Natural killer cell (primary cell): ENCODE measurements at places on chromosomes 7 and 10. TPM values are rescaled to one million over a fixed set of nuclear protein-coding genes. Genes with fewer than 3 reads are reported as not detected.

DNA sequence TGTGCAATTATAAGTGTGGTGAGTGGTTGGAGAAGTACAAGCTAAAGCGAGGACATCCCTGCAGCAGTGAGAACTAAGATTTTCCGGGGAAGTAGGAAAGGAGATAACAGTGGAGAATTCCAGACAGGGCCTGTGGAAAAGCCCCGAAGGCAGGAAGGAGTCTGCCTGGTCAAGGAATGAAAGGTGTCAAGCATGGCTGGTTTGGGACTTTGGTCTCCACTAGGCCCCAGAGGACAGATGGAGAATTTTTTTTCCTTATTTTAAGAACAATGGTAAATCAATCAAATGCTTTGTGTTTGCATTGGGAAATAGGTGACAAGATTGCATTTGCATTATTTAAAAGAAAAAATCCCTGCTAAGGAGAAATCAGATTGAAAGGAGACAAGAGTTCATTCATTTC, 3.2 kb upstream of the CEP55 start:
- no peaks in the 10 kb centered on the region for H3K27me3 ChIP-seq
- H3K4me1 ChIP-seq: peaks cover 14% of the 10 kb centered on the region
- no peak overlapping the region for H3K4me3 ChIP-seq
- no peaks in the 10 kb centered on the region for H3K36me3 ChIP-seq

GRCh38 chr10:28503114-28503513, 29.8 kb upstream of the WAC start:
- no peaks in the 10 kb centered on the region for H3K36me3 ChIP-seq
- H3K4me3 ChIP-seq: no peak overlapping the region
- no peak overlapping the region for H3K27ac ChIP-seq

DNA sequence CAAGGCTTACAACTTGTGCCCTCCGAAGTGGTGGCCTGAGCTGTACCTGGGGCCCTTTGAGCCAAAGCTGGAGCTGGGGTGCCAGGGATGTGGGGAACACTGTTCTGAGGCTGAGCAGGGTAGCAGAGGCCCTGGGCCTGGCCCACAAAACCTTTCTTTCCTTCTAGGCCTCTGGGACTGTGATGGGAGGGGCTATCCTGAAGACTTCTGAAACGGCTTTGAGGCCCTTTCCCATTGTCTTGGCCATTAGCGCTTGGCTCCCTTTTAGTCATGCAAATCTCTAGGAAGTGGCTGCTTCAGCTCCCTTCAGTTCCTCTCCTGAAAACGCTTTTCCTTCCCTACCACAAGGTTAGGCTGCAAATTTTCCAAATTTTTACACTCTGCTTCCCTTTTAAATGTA, 16.8 kb upstream of the CRYGN start:
- H3K36me3 ChIP-seq: no peaks in the 10 kb centered on the region
- DNase-seq: no peak
- no peak overlapping the region for H3K27ac ChIP-seq
- H3K4me1 ChIP-seq: no peaks in the 10 kb centered on the region

GRCh38 chr7:102272075-102272916, 14.4 kb upstream of the SH2B2 start:
- no peaks in the 10 kb centered on the region for H3K27me3 ChIP-seq
- H3K4me3 ChIP-seq: no peak overlapping the region
- DNase-seq: peak; percentile 75
- H3K27ac ChIP-seq: no peak overlapping the region

DNA sequence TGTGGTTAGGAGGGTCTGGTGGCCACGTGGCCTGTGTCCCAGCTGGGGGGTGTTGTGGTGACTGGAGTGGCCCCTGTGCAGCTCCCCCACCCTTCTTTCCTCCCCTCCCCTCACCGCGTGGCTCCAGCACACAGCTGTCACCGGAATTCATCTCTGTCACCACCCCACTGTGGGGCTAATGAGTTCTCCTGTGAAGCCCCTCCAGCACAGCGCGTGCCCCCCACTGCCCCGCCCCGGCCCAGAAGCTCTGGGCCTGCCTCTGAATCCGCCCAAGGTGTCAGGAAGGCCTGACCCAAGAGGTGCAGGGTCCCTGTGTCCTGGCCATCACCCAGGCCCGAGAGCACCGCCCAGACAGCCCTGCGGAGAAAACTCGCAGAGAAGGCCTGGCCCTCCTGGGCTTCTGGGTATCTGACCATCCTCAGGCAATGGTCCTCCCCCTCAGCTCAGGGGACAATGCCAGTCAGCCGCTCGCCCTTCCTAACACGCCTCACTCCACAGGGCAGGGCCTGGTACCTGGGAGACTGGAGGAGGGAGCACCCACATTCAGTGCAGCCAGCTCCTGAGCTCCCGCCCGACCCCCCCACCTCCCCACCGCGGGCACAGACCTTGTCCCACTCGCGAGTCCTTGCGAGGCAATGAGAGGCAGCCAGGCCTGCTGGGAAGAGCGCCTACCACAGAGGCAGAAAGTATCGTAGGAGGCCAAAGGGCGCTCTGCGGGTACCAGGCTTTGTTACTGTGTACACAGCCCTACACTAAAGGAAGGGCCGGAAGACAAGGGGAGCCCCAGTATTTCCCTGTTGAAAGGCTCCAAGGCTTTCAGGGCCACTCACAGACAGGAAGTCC, 38.2 kb downstream of the GBX1 start:
- H3K4me1 ChIP-seq: no peaks in the 10 kb centered on the region
- H3K27ac ChIP-seq: no peak overlapping the region
- no peaks in the 10 kb centered on the region for H3K27me3 ChIP-seq
- peaks cover 8% of the 10 kb centered on the region for H3K36me3 ChIP-seq
- DNase-seq: no peak
- no peak overlapping the region for H3K4me3 ChIP-seq

The PRPS1L1 gene
- not detected for total RNA-seq

GRCh38 chr7:11430112-11430511, 401.9 kb downstream of the THSD7A start:
- H3K27me3 ChIP-seq: no peaks in the 10 kb centered on the region
- H3K36me3 ChIP-seq: no peaks in the 10 kb centered on the region
- no peak overlapping the region for H3K4me3 ChIP-seq
- H3K27ac ChIP-seq: no peak overlapping the region
- DNase-seq: no peak
- no peaks in the 10 kb centered on the region for H3K4me1 ChIP-seq

DNA sequence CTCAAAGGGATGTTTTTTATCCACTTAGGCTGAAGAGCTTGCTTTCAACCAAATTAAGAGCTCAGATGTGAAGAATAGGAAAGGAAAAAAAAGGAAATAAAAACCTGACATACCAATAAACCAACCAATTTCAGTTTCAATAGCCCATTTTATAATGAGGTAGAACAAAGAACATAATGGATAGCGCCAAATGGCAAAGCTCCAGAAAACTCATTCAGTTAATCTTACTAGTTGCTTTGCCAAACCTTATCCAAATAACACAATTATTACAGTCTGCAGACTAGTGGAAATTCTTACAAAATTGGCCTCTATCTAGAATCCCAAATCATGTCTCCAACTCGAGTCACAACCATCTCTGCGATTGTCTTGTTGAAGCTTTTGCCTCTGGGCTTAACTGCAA, 337.0 kb downstream of the CRPPA start:
- DNase-seq: no peak
- no peak overlapping the region for H3K27ac ChIP-seq
- H3K4me3 ChIP-seq: no peak overlapping the region
- peaks cover 2% of the 10 kb centered on the region for H3K4me1 ChIP-seq

DNA sequence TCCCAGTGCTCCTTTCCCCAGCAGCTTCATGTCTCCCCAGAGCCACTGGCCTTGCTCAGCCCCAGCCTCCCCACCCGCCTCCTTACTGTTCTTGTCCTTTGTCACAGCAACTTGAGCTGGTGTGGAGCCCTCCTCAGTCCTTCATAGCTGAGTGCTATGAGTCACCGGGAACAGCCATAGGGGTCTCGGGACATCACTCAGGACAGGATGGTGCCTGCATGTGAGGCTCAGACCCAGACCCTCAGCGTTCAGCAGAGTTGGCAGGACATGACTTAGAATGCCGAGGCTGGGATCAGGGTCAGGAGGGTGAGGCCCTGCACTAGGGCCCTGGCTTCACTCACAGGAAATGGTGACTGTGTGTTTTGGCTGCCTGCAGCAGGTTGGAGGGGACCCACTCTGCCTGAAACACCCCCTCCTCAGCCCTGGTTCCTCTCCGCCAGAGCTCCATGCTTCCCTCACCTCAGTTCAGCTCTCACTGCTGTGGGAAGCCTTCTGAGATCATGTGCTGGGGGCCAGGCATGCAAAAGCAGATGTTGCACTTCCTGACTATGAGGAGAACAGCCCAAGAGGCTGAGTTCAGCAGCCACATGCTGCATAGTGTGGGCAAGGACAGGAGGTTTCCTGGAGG, 40.7 kb upstream of the GJD4 start:
- no peak overlapping the region for H3K4me3 ChIP-seq
- H3K27me3 ChIP-seq: no peaks in the 10 kb centered on the region
- H3K4me1 ChIP-seq: peaks cover 8% of the 10 kb centered on the region
- H3K27ac ChIP-seq: no peak overlapping the region
- no peak for DNase-seq
- peaks cover 28% of the 10 kb centered on the region for H3K36me3 ChIP-seq

The CDHR1 gene
- 4.0 TPM for total RNA-seq

DNA sequence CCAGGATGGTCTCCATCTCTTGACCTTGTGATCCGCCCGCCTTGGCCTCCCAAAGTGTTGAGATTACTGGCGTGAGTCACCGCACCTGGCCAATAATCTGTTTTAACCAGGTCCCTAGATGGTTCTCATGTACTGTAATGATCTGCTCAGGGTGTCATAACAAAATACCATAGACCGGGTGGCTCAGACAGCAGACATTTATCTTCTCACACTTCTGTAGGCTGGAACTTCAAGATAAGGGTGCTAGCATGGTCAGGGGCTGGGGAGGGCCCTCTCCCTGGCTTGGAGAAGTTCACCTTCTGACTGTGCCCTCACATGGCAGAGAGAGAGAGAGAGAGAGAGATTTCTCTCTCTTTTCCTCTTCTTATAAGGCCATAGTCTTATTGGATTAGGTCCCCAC, 279.4 kb upstream of the LYZL1 start:
- no peak for DNase-seq
- H3K4me3 ChIP-seq: no peak overlapping the region
- H3K36me3 ChIP-seq: no peaks in the 10 kb centered on the region
- H3K4me1 ChIP-seq: no peaks in the 10 kb centered on the region
- H3K27ac ChIP-seq: no peak overlapping the region

The TLX1 gene
- not detected for total RNA-seq

DNA sequence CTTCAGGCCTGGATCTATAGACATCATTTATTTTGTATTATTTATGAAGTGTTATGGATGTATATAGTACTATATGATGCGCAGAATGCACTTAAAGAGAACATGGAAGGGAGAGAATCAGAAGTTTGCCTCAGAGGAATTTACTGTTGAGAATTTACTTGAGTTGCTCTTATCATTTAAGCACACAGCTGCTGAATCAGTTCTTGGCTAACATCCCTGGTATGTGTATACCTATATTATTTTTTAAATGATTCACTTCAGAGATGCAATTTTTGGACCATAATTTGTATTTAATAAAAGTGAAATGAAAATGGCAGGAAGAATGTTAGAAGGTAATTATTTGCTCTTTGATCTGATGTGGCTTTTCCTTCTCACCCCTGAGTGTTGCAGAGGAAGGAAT, 191.6 kb downstream of the BICC1 start:
- no peak overlapping the region for H3K27ac ChIP-seq
- no peak overlapping the region for H3K4me3 ChIP-seq
- no peaks in the 10 kb centered on the region for H3K36me3 ChIP-seq
- H3K4me1 ChIP-seq: no peaks in the 10 kb centered on the region
- DNase-seq: no peak

DNA sequence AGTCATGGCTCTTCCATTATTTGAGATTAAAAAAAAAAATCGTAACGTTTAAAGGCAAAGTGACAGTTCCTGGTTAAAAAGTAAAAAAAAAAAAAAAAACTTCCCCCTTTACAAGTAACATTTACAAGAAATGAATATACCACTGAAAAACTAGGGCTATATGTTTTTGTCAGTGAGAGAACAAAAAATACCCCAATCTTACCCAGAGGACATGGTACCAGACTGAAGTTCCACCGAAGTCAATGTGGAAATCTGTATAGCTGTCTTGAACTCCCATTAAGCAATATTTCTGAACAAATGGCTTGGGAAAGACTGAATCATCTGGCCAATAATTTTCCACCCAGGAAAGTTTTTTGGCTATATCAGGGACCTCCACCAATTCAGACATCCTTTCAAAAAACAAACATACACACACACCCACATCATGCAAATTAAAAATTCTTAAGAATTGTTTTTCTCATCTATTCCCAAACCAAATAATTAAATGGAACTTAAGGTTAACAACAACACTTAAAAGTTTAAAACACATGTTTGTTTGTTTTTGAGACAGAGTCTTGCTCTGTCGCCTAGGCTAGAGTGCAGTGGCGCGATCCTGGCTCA, 50.2 kb downstream of the KDM7A start:
- no peak overlapping the region for H3K27ac ChIP-seq
- H3K27me3 ChIP-seq: no peaks in the 10 kb centered on the region
- no peak for DNase-seq
- H3K4me3 ChIP-seq: no peak overlapping the region

The MYOZ1 gene
- not detected for total RNA-seq

The DNAH11 gene
- 0.39 TPM for total RNA-seq

DNA sequence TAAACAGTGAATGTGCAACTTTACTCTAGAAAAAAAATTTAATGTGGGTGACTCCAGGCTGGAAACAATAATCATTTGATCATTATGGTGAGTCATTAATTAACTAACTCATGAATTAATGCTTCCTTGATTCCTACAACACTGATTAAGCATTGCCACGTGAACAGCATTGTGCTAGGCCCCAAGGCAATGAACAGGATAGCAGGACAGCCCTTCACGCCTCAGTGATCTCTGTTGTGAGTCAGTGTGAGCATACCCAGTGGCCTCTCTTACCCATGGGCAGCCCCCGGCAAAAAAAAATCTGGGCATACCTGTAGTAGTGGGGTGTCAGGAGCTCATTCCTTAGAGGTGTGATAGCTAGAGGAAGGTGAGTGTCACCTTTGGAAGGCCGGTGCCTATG, 76.0 kb downstream of the DENND2A start:
- no peak overlapping the region for H3K4me3 ChIP-seq
- H3K27ac ChIP-seq: no peak overlapping the region
- H3K36me3 ChIP-seq: no peaks in the 10 kb centered on the region
- DNase-seq: no peak
- no peaks in the 10 kb centered on the region for H3K27me3 ChIP-seq

DNA sequence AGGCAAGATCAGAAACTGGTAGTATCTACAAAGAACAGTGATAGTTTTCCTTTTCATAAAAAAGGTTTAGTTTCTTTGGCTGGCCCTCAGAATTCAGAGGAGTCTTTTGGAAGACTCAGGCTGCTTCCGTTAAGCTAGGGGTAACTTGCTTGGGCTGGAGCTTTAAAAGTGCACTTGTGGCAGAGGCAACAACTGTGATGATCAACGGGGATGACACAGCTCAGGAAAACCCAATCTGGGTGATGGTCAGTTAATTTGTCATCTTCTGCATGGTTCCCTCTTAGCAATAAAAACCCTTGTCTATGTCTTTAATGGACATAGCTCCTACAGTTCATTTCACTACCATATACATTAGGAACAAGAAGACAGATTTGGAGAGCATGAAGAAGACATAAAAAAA, 46.7 kb downstream of the SGMS1 start:
- peaks cover 3% of the 10 kb centered on the region for H3K4me1 ChIP-seq
- H3K4me3 ChIP-seq: no peak overlapping the region
- no peak overlapping the region for H3K27ac ChIP-seq
- no peaks in the 10 kb centered on the region for H3K36me3 ChIP-seq

- H3K4me1 ChIP-seq: no peaks in the 10 kb centered on the region
- H3K27me3 ChIP-seq: no peaks in the 10 kb centered on the region
- H3K27ac ChIP-seq: no peak overlapping the region
- no peak overlapping the region for H3K4me3 ChIP-seq
- no peak for DNase-seq
- H3K36me3 ChIP-seq: peaks cover 3% of the 10 kb centered on the region
Measured at GRCh38 chr10:124949543-124949942, 7.6 kb downstream of the ZRANB1 start.

The ITGA8 gene
- total RNA-seq: not detected
